ENCODE measurements at places on chromosomes 16 and 17.

DNA sequence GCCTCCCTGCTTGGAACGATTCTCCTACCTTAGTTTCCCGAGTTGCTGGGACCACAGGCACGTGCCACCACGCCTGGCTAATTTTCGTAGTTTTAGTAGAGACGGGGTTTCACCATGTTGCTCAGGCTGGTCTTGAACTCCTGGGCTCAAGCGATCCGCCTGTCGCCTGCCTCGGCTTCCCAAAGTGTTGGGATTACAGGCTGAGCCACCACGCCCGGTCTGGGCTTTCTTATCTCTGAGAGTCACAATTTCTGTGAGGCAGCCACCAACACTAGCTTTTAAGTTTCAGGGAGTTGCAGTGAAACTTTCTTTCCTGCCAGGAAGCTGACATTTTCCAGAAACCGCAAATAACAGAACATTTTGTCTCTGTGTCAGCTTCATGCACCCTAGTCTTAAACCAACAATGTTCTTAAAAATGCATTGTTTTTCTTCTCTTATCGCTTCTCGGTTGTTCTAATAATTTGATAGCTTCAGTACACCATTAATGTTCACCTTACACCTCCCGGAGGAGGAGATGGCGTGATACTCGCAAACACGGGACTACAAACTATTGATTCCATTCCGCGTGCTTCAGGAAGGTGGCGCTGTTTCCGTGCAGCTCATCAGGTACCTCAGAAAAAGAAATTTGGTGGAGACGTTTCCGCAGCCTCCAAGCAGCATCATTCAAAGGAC, 7.4 kb upstream of the DHRS7B start:
- peak; percentile 56 for DNase-seq

GRCh38 chr17:2691069-2691871, 20.3 kb downstream of the CLUH start:
- no peak for DNase-seq

DNA sequence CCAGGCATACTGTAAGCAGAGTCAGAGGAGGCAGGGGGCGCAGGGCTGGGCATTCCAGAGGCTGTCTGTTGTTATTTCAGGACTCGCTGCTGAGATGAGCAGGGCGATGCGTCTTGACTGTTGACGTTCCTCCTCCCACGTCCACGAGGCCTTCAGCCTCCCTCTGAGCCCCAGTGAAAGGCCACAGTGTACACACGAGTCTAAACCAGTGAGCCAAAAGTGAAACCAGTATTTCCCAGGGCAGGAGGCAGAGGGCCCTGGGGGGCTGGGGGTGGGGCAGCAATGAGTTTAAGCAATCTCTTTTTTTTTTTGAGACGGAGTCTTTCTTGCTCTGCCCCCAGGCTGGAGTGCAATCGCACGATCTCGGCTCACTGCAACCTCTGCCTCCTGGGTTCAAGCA, 21.5 kb downstream of the SMTNL2 start:
- no peak for DNase-seq

DNA sequence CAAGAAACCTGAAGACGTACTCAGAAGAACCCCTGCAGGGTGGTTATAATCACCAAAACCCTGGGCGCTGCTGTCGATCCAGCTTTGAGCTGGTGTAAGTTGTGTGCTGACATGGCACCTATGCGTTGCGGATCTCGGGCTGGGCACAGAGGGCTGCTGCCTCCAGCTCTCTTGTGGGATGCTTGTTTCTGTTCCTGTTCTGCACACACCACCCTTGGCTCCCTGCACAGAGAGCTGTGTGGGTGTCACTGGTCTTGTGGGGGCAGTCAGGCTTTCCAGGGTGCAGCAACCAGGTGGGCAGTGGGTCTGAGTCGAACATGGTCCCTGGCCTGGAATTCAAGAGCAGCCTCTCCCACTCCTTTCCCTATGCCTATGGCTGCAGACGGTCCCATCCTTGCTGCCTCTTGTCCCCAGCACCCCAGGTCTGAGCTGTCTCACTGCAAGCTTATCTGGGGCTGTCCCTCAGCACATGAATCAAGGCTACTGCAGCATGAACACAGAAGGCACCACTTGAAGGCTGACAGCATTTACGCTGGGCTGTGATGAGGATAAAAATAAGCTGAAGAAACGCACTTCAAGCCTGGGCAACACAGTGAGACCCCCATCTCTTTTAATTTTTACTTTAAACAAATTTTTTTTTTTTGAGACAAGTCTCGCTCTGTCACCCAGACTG, 20.1 kb downstream of the ZNF276 start:
- no peak for DNase-seq

GRCh38 chr16:46720619-46721018, 27.5 kb downstream of the MYLK3 start:
- no peak for DNase-seq

GRCh38 chr17:55730808-55731207, 8.1 kb upstream of the TMEM100 start:
- DNase-seq, result no peak

- no peak for DNase-seq
These were observed 5.3 kb downstream of the RPUSD1 start for GRCh38 chr16:782766-783403.

DNA sequence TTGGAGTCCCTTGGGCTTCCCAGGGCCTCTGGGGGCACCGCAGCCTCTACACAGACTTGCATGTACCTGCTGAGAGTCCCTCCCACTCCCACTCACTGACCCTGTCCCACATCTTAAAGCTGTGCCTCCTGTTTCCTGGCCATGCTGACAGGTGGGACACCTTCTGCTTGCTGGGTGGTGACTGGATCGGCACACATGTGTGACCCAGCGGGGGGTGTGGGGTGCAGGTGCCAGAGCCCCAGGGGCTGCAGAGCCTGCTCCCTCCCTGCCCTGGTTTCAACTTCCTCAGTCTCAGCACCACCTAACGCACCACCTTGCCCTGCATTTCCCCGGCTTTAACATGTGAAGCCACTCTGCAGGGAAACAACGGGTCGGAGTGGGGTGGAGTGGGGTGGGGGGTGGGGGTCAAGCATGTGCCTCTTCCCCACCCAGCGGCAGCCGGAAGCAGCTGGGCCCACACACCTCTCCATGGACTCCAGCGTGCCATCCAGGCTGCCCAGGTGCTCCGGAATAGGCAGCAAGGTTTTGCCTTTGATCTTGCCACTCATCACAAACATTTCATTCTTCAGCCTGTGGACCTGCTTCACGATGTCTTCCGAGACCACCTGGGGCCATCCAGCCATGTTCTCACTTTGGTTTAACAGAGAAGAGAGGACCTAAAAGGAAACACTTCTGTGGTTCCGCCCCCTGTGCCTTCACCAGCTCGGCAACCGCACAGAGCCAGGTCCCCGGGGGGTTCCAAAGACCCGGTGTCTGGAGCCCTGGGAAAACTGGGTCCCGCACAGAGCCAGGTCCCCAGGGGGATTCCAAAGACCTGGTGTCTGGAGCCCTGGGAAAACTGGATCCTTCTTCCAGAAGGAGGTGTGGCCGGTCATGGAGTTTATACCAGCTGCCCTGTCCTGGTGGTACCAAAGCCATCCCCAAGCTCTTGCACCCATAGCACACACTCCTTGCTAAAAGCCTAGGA, 4.7 kb downstream of the DNAH17 start:
- no peak for DNase-seq

- no peak for DNase-seq
These were observed 37.2 kb downstream of the LYRM1 start for GRCh38 chr16:20937736-20938135.

DNA sequence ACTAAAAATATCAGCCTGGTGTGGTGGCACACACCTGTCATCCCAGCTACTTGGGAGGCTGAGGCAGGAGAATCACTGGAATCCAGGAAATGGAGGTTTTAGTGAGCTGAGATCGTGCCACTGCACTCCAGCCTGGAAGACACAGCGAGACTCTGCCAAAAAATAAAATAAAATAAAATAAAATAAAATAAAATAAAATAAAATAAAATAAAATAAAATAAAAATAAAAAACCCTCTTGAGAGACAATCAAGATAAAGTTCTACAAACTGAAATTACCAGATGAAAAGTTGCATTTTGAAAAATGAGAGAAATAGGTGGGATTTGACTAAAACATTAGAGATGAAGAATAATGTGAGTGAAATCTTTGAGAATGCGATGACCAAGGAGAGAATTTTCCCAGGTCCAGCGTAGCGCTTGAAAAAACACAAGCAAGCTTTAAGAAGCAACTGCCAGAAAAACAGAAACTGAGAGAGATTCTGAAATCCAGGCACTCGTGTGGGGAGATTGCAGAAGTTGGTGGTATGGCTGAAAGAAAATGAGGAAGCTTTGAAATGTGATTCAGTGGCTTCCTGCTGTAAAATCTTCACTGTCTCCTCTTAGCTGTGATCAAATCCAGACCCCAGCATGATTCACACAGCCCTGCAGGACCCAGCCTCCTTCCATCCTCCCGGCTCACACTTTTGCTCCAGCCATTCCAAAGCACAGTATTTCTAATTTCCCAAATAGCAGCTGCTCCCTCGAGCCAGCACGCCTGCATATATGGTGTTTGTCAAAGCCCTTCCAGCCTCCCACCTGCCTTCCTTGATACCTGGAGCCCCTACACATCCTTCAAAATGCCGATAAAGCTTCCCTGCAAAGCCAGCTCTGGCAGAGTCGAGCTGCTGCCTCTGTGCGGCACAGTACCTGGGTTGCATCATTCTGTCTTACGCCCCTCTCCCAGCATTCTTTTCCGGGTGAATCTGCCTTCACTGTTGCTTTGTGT, 8.2 kb upstream of the CD300E start:
- DNase-seq, result no peak

DNA sequence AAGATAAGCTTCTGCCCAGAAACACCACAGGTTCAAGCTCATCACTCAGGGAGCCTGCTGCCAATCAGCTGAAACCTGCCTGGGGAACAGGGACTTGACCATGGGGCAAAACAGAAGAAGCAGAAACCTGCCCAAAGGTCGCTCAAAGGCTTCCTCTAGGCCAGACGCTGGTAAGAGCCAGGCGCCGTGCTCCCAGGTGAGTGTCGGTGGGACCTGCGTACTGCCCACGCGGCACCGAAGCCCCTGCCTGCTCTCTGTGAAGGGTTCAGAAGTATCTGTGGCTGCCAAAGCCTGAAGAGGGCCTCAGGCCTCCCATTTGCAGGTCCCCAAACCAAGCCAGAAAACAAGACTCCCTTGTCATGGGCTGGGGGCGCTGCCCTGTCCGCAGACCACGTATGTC, 10.4 kb downstream of the SGSH start:
- DNase-seq, result no peak

DNA sequence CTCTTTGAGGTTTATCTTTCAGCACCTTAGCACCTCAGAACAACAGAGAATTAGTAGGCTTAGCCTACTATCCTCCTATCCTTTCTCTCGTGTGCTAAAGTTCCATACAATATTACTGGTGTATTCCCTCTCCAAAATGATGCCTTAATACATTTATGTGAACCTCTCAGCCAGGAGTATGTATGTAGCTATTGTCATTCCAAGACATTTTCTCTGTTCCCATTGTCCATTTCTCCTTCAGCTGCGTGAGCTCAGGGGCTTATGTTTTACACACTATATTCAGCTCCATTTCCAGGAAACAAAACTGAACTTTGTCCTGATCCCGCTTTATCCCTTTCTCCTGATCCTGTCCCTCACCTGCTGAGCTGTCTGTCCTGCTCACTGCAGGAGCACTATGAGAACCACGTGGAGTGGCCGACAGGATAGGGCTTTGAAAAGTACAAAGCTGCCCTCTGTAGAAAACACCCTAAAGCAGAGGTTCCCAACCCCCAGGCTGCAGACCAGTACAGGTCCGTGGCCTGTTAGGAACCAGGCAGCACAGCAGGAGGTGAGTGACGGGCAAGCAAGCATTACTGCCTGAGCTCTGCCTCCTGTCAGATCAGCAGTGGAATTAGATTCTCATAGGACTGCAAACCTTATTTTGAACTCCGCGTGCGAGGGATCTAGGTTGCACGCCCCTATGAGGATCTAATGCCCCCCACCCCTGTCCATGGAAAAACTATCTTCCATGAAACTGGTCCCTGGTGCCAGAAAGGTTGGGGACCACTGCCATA, 55.7 kb downstream of the CENPV start:
- no peak for DNase-seq

GRCh38 chr17:67582673-67583081, 135.1 kb upstream of the NOL11 start:
- no peak for DNase-seq
